ENCODE measurements at places on chromosomes 1 and 21.

- DNase-seq = peak; percentile 20
Observed at GRCh38 chr1:56360021-56360420, 219.3 kb downstream of the PLPP3 start.

DNA sequence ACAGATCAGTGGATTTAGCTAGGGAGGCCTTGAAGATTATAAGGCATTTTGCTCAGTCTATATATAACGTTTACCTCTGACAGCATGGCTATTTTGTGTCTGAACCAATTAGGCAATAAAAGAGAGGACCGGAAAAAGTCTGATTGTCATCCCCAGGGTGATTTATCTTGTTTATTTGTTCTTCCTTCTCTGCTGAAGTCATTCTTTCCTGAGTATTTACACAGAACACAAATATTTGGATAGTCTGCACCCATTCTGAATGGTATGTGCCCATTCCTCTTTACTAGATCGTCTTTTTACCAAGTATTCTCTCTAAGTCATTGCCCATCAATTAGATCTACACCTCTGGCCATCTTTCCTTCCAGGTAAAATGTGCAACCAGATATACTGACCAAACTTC, 1602.9 kb downstream of the KCNT2 start:
- DNase-seq = no peak

- peak; percentile 86 for DNase-seq
Observed at GRCh38 chr1:94541246-94542087, at the start of gene F3. TSS of gene F3 (minus strand) at chr1:94541759. CDS start at chr1:94541636, 123 bp downstream.

DNA sequence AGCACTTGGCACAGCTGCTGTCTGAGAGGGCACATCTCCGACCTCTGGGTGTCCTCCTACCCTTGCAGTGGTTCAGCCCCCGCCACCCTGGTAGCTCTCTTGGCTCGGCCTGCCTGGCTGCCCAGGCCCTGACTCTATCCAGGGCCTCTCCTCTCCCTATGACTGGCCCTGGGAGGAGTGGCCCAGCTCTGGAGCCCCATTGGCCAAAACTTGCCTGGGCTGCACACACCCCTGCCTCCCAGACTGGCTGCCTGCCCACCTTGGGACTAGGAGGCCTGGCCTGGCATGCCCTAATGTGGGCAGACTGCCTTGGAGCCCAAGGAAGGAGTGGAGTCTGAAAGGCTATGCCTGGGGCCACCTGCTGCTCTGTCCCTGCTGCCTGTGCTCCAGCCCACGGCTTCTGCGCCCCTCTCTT, 33.6 kb downstream of the ACOT11 start:
- DNase-seq = peak; percentile 63

DNA sequence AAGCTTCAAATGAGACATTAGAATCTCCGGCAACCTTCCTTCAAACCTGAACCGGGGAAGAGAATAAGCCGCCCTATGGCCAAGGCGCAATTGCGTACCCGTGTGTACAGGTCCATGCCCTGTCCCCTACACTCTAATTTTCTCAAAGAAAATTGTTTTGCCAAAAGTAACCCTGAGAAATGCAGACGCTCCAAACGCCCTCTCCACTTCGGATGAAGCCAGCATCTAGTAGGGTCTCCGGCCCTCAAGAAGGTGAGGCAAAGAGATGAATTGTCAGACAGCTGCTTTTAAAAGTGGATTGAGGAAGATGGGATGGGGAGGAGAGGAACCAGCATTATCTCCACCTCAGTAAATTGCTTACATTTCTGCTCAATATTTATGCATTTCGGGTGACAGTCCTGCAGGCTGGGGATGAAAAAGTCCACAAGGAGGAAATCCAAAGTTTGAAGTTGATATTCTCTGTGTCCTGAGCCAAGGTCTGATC, 630 bp upstream of the LHX9 start:
- no peak for DNase-seq

DNA sequence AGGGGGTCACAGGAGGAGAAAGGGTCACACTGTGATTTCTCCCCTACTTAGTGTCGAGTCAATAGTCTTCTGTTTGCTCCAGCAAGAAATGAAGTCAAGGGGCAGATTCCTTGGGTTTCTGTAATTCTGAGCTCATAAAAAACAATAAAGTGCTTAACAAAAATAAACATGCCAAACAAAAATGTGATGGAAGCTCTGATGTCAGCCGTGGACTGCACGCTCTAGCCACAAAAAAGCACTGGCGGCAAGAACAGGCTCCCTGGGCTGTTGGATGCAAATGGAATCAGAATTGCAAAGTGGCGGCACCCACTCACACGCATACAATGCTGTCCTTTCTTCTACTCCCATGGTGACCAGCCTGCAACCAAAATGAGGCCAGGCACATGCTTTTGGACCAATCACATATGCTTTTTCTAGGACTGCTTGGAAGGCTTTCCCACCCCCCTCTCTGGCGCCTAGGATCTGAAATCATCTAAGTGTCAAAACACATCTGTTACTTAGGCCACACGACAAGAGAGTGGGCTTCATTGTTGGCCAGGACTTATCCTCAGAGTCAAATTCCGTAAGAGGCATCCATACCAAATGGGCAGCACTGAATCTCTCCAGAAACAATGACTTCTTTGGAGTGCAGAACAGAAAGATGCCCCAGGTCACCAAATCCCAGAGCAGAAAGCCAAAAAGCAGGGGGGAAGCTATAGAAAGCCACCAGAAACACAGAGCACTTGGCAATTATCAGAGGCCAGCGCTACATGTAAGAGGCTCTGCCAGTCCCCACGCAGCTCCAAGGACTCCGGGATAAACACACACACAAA, 9.2 kb downstream of the C1orf198 start:
- DNase-seq = no peak

DNA sequence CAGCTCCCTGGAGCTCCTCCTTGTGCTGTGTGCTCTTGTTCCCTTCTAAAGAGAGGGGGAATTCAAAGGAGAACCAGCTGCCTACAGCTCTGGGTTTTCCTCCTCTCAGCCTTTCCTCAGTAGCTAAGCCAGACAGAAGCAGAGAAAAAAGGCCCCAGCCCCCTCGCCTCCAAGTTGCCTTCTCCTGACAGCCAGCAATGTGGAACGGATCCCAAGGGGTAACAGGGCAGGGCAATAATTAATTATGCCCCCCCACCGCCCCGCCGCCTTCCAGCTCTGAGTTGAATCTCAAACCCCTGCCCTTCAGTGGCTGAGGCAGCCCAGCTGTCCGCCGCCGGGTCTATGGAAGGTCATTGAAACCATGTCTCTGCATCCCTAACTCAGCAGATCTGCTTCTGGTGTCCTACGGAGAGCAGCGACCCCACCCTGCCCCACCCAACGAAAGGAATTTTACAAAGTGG, 69.0 kb upstream of the GOLT1A start:
- no peak for DNase-seq

DNA sequence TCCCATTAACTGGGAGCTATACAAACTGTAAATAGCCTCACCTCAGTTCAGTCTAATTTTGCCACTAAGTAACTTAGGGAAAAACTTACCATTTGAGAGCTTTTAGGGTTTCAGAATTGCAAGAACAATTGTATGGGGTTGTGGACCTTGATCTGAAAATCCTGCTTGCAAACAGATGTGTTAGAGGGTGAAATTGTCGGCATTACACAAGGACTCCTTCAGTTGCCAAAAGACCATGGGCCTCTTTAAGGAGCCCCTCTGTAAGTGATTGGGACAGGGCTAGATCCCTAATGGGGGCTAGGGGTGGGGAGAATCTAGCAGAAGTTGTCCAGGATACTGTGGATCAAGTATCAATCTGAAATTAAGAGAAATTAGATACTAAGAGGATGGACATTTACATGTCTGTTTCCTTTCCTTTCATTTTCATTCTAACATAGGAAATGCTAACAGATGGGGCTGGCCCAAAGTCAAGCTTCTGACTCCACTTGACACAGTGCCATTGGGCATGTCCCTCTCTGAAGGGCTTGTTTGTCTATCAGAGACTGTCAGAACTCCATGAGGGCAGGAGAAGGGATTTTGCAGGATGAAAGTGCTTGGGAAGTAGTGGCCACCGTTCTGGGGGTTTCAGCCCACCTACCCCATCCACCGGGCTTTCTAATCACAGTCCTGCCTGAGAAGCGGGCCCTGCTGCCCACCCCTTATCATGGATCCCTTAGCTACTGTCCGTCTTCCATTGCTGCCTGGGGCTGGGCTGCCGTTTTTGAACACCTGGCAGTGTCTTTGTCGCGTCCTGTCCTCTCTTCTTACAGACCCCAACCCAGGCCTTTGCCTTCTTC, 54.7 kb downstream of the STUM start:
- DNase-seq = peak; percentile 78

Measured in cardiac fibroblast (primary cell).